ENCODE measurements at places on chromosomes 12 and 14. TPM values are rescaled to one million over a fixed set of nuclear protein-coding genes. Genes with fewer than 3 reads are reported as not detected.

The ACVRL1 gene
- total RNA-seq, result 265 TPM

The NELL2 gene
- 19.3 TPM for total RNA-seq

The TMTC1 gene
- 28.4 TPM for total RNA-seq

The KLRB1 gene
- total RNA-seq, result not detected

The CLEC2A gene
- not detected for total RNA-seq

The RAB5B gene
- 72.1 TPM for total RNA-seq

The SERPINA12 gene
- total RNA-seq, result not detected

The PPP1R1A gene
- 0.30 TPM for total RNA-seq

The PIWIL1 gene
- total RNA-seq, result not detected

The DPPA3 gene
- total RNA-seq, result not detected

The KCNA5 gene
- total RNA-seq, result 1.3 TPM

The ARHGEF25 gene
- total RNA-seq, result 6.6 TPM

The C3AR1 gene
- total RNA-seq, result 54.1 TPM

The REP15 gene
- total RNA-seq, result 2.0 TPM

The RPS6KA5 gene
- total RNA-seq, result 4.3 TPM

The ASB2 gene
- total RNA-seq, result 1.00 TPM

The LAG3 gene
- total RNA-seq, result 2.1 TPM

The CCDC38 gene
- 0.13 TPM for total RNA-seq

Data from upper lobe of left lung (tissue), 6 donors.